ENCODE measurements at places on chromosomes 2 and 18.

DNA sequence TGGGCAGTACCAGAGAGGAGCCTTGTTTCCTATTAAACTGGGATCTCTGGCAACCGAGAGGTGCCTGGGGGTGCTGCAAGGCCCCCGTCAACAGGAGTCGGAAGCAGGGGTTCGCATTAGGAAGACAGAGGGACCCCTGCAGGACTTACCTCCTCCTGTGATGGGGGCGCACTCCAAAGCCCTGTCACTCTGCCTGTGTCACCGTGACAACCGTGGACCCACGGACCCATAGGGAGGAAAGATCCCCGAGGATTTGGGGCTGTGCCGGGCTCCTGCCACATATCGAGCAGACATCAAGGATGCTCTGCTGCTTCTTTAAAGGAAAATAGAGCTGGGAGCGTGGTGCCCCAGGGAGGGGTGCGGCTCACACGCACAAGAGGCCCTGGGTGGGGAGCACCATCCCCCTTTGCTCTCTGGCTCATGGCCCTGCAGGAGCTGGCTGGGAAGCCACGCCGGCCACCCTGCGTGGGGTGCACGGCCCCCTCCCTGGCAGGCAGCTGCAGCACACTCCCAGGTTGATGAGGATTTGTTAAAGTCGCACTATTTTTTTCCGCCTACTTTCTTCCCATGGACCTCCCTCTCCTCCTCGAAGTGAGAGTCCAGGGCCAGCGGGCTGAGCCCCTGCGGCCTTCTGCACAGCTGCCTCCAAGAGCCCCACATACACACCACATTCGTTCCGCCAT, 167.5 kb downstream of the TWIST2 start:
- DNase-seq = no peak

GRCh38 chr2:22697054-22697788, 687.8 kb upstream of the KLHL29 start:
- DNase-seq = no peak

DNA sequence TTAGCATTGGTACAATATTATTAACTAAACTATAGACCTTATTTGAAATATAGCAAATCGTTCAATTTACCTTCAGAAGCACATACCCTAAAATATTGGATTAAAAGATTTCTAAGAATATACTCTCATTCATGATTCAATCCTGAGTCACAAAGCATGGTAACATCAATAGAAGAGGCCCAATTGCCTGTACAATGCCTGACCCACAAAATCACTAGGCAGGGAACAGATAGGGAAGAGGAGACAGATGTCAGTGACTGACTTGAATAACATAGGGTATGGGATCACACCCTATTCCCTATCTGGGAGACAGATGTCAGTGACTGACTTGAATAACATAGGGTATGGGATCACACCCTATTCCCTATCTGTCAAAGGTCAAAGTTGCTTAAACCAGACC, 611.6 kb upstream of the VRK2 start:
- no peak for DNase-seq

- DNase-seq = no peak
Observed at GRCh38 chr2:11861044-11861443, 114.6 kb downstream of the LPIN1 start.

GRCh38 chr18:51074605-51075004, 44.6 kb downstream of the SMAD4 start:
- DNase-seq = no peak

DNA sequence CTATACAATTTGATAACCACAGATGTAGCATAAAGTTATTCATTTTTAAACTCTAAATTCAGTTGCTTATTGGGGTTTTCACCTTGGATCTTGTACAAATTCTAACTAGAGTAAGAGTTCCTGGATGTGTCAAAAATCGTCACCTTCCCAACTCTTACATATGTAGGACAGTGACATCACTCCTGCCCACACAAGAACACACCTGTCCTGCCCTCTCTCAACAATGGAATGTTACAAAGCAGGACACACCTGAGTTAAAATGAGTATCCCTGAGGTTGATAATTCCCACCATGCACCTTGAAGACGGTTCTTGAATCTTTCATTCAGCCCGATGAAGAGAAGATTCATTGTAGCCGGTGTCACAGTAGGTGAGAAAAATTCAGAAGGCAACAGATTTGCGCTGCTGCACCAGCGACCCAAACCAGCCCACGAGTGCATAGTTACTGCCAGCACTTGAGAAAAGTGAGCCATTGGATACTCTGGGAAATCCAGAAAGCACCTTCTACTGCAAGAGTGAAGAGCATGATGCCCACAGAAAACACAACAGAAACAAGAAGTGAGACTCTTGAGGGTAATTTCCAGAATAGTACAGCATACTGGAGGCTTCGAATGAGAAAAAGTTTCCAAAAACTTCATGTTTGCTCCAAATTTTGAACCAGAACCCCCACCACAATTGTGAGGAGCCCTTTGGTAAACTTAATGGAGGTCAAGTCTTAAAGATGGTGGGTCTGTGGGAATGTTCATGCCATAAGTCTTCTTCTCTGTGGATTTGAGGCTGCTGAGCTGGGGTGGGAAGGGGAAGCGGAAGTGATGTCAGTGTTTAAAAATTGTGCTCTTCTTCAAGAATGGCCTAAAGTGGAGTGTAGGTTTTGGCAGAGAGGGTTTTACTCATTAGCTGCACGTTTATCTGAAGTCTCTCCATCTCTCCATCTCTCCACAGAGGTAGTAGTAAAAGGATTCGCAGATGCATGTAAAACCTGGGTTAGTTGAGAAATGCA, 34.7 kb upstream of the ADAM23 start:
- DNase-seq = no peak

GRCh38 chr2:190170673-190171072, 108.1 kb upstream of the MSTN start:
- no peak for DNase-seq

- no peak for DNase-seq
Observed at GRCh38 chr2:149828520-149829210, 241.1 kb upstream of the MMADHC start.

DNA sequence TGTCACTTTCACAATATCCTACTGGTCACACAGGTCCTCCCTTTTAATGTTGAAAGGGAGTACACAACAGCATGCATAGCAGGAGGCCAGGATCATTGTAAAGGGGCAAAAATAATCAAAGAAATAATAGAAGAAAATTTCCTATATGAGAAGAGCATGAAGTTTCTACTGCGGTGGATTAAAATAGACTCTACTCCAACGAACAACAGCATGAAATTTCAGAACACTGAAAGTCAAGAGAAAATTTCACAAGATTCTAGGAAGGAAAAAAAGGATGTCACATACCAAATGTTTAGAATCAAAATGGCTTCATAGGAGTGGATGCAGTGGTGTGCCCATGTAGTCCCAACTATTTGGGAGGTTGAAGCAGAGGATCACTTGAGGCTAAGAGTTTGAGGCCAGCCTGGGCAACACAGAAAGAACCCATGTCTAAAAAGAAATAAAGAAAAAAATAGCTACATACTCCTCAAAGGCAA, 72.0 kb upstream of the EPAS1 start:
- DNase-seq = no peak

GRCh38 chr2:70519453-70519852, 34.2 kb downstream of the TGFA start:
- DNase-seq = no peak

GRCh38 chr2:19569300-19569791, 210.9 kb upstream of the OSR1 start:
- no peak for DNase-seq

- DNase-seq = no peak
Observed at GRCh38 chr2:38771632-38772031, 6.4 kb upstream of the GEMIN6 start.

GRCh38 chr2:30493440-30493839, 46.4 kb downstream of the LCLAT1 start:
- DNase-seq = no peak

DNA sequence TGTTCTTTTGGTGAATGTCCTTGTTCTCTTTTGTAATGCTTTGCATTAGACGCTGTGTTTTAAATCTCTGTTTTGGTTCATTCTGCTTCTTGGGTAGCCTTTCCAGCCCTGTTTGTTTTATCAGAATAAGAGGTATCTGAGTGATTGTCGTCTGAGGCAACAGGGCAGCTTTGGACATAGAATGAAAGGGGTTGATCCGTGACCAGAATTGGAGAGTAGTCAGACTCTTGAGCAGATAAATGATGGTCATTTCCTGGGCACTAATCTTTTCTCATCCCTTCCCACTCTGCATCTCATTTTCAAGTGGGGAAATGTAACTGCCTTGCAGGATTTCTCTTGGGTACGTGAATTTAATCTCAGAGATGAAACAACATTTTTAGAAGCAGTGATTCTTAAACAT, 61.4 kb downstream of the TAF4B start:
- DNase-seq = no peak
